Activated CD4-positive, alpha-beta T cell treated with anti-CD3 and anti-CD28 coated beads for 1 hour (primary cell): ENCODE measurements at places on chromosomes 5 and 9.

GRCh38 chr9:98356326-98356725 is 100.9 kb upstream of the TBC1D2 start:
- DNase-seq: no peak

GRCh38 chr9:13684656-13685055 is 405.2 kb upstream of the MPDZ start:
- DNase-seq: no peak

DNA sequence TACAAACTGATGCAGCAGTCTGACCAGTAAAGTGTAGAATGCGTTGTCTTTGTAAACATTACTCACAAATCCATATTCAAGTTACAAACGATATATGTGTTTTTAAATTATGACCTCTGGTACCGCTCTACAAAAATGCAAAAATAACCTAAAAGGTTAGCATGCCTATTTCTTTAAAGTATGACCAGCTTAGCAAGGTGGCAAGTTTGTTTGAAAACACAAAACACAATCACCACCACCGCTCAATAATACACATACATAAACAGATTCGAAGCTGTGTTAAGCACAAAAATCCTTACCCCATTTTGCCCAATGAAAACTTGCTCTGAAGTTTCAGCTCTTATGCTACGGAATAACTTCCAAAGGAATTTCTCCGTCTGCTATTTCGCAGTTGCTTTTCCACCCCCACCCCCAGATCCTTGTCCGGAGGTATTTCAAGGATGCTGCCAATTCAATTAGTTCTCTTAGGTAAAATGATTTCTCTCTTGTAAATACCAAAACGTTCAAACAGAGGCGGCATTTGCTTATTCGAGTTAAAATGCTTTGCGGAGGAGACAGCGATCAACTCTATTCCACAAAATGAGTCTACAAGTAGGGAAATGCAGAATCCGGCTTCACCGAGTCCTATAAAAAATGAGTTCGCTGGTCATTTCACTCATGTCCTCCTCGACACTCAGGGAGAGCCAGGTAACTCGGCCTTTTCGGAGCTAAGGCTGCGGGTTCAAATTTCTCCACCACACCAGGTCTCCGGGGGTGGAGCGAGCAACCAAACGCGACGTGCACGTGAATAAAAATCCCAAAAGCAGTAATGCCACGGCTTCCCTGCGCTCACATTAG is 1.2 kb downstream of the HOMER1 start:
- no peak for DNase-seq

DNA sequence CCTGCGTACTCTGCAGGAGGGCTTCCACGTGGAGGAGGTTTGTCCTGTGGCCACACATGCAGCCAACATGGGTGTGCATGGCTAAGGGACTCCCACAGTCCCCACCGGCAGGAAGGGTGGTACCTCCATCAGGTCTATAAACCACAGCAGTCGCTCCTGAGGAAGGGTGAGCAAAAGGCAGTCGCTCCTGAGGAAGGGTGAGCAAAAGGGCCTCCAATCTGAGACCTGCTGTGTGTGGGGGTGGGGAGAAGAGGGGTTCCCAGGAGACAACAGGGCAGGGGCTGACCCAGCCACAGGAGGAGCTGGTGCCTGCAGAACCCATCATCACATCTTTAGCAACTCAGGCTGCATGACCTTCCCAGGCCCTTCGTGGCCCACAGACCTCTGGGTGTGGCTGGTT is 30.3 kb upstream of the AKNA start:
- no peak for DNase-seq

DNA sequence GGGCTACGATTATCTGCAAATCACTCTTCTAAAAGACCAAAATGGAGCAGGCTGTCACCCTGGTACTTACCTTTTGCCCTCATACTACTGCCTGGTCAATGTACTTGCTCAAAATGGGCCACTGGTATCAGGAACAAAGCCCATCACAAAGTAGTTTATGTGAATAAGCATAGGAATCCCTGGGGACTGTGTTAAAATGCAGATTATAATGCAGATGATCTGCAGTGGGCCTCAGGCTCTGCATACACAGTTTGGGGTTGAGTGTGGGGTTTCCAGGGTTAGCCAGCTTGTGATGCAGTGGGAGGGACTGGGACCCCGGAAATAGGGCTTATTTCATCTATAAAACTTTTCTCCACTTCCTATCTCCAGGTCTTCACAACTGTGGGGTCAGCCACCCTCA is 173.1 kb downstream of the HSD17B3 start:
- no peak for DNase-seq

GRCh38 chr5:117411701-117412100 is 837.1 kb upstream of the SEMA6A start:
- no peak for DNase-seq

- DNase-seq: no peak
Observed at GRCh38 chr9:113446323-113446740, 17.2 kb upstream of the RGS3 start.

GRCh38 chr9:114090798-114091197 is 8.3 kb downstream of the KIF12 start:
- DNase-seq: no peak
